ENCODE measurements at places on chromosomes 16 and 17. TPM values are rescaled to one million over a fixed set of nuclear protein-coding genes. Genes with fewer than 3 reads are reported as not detected.

OR3A3 gene
- not detected for total RNA-seq

MPP2 gene
- total RNA-seq: 7.6 TPM

PIK3R6 gene
- total RNA-seq: not detected

NHERF2 gene
- total RNA-seq: 35.2 TPM

ZNF624 gene
- total RNA-seq: 8.9 TPM

GDE1 gene
- total RNA-seq: 47.1 TPM

ZNF597 gene
- total RNA-seq: 2.0 TPM

TP53TG3F gene
- not detected for total RNA-seq

TERB1 gene
- total RNA-seq: not detected

SCGB1C2 gene
- not detected for total RNA-seq

KRT15 gene
- total RNA-seq: 0.59 TPM

PRR11 gene
- total RNA-seq: 3.8 TPM

BAIAP3 gene
- total RNA-seq: 0.37 TPM

HSPB9 gene
- not detected for total RNA-seq

PRAC1 gene
- total RNA-seq: not detected

ACTG1 gene
- total RNA-seq: 5,091 TPM

NEUROD2 gene
- total RNA-seq: not detected

DLX3 gene
- 4.4 TPM for total RNA-seq

GDPD3 gene
- 1.00 TPM for total RNA-seq

LGALS9B gene
- not detected for total RNA-seq

HOXB3 gene
- total RNA-seq: 0.73 TPM

FNDC8 gene
- total RNA-seq: not detected

ABCC12 gene
- total RNA-seq: 0.12 TPM

PRAC2 gene
- not detected for total RNA-seq

ROGDI gene
- 5.1 TPM for total RNA-seq

HIGD1B gene
- not detected for total RNA-seq

KCNJ2 gene
- total RNA-seq: 0.62 TPM

MTMR4 gene
- 30.7 TPM for total RNA-seq

ZNF385C gene
- not detected for total RNA-seq

MMP28 gene
- 0.68 TPM for total RNA-seq

MILR1 gene
- total RNA-seq: 21.8 TPM

STH gene
- total RNA-seq: not detected

GP1BA gene
- not detected for total RNA-seq

DNAI2 gene
- not detected for total RNA-seq

ACSM3 gene
- 8.1 TPM for total RNA-seq

NKIRAS2 gene
- total RNA-seq: 38.6 TPM

SLC16A11 gene
- not detected for total RNA-seq

SMG6 gene
- 68.3 TPM for total RNA-seq

TPSAB1 gene
- not detected for total RNA-seq
